Right kidney (tissue), 9 donors: ENCODE measurements at places on chromosomes 2 and 18.
A peak's percentile ranks its signal among the peaks of the same experiment; 100 is the strongest.

DNA sequence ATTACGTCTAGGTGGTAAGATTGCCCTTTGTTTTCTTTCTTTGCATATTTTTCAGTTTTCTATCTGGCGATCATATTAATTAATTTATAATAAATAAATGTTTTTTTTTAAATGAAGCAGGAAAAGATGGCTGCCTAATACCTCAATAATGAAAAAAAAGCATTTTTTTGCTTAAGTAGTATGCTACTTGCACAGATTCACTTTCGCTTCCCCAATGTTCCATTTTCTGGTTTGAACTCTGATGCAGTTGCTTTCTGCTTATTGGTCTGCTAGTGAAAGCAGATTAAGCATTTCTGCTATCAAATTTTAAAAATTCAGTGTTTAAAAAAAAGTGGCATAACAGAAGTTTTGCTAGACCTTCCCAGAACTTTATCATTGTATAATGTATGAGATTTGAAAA is 11.9 kb upstream of the TMEM182 start:
- no peak for DNase-seq

DNA sequence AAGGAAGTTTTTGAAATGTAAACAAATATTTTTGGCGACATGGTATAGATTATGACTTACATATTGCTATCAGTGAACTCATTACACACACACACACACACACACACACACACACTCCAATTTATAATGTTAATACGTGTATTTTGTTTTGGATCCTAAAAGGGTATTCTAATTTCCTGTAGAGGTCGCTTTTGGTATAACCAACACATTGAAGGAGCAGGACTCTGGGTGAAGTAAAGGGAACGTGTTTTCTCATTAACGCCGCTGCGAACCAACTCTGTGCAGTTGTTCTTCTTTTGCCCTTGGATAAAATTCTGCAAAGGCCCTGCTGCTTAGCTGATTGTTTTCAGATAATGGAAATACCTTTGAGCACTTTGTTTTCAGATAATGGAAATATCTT is 190.4 kb downstream of the PMAIP1 start:
- no peak for DNase-seq

DNA sequence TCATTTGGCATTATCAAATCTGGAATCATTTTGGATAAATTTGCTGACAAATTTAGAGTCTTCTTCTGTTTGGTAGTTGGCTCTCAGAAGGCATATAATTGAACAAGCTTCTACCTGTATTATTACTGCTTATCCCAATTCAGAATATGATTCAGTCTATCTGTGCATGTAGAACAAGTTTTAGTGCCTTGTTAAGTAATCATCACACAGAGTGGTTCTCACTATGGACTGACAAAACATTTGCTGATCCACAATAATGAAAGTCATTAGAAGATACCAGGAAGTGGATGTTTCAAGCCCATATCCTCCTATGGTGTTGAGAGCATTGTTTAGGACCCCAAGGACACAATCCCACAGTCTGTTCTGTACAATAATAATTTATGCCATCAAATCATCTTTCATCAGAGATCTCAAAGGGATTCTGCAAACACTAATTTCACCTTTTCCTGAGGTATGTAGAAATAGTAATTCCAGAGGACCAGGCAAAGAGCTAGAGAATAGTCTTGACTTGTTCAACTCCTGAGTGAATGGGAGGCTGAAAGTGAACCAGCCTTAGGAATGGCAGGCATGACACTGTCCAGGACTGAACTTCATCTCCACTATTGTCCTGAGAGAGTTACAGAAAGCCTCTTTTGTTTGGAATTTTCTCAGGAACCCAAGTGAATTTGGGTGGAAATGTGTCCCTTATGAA is 29.6 kb upstream of the DSC1 start:
- DNase-seq: no peak

DNA sequence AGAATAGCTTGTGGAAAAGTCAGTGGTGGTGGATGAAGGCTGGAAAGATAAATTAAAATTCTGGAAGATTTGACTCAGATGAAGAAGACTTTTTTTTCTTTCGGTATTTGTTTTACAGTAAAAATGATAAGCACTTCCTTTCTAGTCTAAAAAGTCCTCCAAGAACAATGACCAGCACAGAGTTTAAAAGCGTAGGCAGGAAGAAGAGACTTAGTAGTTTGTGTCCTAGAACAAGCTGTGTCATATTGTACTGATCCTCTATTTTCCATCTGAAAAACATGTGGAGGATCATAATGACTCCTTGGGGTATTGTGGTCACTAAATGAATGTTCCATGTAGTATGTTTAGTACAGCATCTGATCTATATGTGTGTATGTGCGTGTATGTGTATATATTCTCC is 132.4 kb upstream of the FSHR start:
- no peak for DNase-seq

DNA sequence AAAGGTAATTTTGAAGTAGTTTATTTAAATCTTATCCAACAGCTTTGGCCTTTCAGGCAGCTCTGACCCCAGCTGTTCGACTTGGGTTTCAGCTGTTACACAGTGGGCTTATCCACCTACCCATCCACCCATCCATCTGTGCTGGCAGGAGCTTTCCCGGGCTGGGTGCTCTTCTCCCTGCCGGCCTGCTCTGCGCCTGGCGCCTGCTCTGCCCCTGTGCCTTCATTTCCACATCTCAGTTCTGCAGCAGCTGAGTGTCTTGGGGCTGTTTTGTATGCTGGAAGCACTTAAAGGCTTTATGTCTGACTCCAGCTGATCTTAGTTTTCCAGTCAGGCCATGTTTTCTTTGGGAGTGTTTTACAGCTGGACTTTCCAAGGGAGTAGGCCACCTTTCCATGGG is 24.2 kb downstream of the LDLRAD4 start:
- no peak for DNase-seq

DNA sequence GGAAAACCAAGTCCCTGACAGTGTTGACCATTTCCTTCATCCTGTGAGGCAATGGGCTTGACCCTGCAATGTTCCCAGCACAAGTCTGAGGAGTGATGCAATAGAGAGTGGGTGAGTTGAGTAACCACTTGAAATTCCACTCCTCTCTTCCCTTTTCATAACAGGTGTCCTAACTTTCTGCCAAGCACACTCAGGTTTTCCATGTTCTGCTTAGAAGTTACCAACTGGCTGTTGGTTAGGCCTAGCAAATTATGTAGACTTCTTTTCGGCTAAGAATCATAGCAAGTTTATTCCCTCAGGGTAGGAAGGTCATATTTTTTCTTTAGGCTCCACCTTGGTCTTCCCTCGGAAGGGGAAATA is 11.5 kb downstream of the GNLY start:
- DNase-seq: no peak

- DNase-seq: peak; percentile 54
These were observed 46.6 kb upstream of the ZBTB7C start for GRCh38 chr18:48455555-48456478.

DNA sequence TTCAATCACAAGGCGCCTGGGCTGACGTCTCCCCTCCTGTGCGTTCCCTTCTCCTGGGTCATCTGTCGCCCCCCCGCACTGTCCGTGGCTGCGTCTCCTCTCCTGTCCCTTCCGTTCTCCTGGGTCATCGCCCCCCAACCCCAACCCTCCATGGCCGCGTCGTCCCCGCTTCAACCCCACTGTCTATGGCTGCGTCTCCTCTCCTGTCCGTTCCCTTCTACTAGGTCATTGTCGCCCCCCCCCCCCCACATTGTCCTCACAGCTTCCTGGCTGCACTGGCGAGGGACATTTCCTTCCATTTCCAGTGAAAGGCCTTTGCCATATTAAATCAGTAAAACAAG is 118.9 kb downstream of the TMEM18 start:
- no peak for DNase-seq

GRCh38 chr2:33378556-33379210 is 97.8 kb upstream of the RASGRP3 start:
- no peak for DNase-seq

DNA sequence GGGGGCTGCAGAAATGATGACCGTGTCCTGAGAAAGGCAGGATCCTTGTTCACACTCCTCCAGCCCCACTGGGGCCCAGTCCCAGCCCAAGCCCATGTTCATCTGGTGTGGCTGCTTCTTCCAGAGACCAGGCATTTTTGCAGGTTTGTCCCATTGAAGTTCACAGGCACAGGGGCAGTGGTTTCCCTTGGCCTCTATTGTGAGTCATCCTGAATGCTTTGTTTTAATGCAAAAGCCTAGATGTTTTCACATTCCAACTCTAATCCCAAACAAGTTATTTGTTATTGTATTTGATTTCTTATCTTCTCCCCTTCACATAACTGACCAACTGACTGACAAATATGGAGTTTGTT is 426.4 kb upstream of the ID2 start:
- no peak for DNase-seq

- no peak for DNase-seq
These were observed 27.6 kb downstream of the PAX8 start for GRCh38 chr2:113251118-113251517.

- no peak for DNase-seq
These were observed 128.9 kb upstream of the ASB18 start for GRCh38 chr2:236393101-236393500.

- DNase-seq: peak; percentile 77
These were observed 27.2 kb upstream of the PTPN2 start for GRCh38 chr18:12911025-12911928.

DNA sequence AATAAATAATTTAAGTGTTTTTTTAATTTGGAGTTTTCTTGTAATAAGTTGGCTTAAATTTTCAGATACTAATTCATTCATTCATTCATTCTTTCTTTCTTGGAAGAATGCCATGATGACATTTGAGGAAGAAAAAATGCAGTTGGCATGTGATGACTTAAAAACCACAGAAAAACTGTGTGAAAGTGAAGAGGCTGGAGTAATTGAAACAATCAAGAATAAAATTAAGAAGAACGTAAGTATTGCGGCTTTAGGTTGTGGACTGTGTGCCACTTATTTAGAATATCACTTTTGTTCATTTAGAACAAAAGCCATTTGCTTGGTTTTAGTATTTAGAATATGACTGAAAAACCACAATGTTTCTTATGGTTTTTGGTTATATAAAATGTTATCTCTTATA is 51.4 kb downstream of the TTC39C start:
- no peak for DNase-seq
